ENCODE measurements at places on chromosomes 7 and 10.

GRCh38 chr10:132497861-132498561, 39.6 kb upstream of the INPP5A start:
- no peak for DNase-seq

GRCh38 chr10:74859546-74859945, 33.1 kb downstream of the KAT6B start:
- DNase-seq = no peak

GRCh38 chr10:110142965-110143364, 64.4 kb upstream of the MXI1 start:
- no peak for DNase-seq

DNA sequence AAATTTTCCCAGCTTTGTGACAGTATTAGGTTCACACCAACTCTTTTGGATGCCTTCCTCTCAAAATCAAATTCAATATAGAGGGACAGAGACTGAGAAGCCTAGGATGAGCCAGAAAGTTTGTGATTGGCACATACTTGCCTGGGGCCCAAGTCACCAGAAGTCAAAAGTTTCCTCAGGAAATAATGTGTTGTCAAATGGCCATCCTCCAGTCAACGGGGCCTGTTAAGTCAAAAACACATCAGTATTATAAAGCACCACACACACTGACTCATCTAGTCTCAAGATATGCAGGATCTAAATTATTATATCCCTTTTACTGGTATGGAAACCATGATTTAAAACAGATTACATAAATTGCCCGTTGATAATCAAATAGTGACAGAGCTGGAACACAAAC, 158.1 kb downstream of the AHR start:
- no peak for DNase-seq

Measured in skeletal muscle cell (primary cell).